NCI-H1436 treated with DMSO at 0.1 percent for 48 hours (cell line): ENCODE measurements at places on chromosomes 4 and X.

- DNase-seq = no peak
These were observed 119.2 kb downstream of the NHS start for GRCh38 chrX:17494216-17494615.

DNA sequence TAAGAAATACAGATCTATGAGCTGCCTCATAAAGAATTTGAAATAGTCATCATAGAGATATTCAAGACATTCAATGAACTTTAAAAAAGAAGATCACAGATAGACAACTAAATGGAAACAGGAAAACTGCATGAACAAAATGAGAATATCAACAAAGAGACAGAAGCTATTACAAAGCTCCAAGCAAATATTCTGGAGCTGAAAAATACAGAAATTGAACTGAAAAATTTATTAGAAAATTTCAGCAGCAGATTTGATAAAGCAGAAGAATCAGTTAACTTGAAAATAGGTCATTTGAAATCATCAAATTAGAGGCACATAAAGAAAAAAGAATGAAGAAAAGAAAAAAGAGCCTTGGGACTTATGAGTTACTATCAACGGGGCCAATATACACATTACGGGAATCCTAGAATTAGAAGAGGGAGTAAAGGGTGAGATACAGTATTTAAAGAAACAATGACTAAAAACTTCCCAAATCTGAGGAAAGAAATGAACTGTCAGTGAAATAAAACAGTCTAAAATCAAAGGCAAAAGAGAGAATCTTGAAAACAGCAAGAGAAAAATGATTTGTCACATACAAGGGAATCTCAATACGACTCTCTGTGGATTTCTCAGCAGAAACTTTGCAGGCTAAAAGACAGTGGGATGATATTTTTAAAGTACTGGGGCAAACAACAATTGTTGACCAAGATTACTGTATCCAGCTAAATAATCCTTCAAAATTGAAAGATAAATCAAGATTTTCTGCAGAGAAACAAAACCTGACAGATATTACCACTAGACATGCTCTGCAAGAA lies 641.6 kb downstream of the ANKRD50 start:
- DNase-seq = no peak

DNA sequence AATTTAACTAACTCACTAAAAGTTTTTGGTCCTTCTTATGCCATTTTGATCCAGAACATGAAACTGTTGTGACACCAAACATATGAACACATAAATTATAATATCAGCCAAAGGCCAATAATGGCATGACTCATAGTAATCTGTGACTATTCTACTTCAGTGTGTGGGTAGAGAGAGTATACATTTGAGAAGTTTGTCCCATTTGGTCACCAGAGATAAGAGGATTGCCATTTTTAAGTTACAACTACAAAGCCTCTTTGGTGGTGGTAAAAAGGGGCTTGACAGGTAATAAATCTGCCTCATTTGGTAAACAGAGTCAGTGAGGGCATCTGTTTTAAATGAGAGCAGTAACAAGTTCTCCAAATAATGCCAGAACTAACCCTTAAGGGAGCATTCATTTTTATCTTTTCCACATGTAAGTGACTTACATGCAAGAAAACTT lies 117.9 kb downstream of the TBC1D19 start:
- DNase-seq = no peak

- no peak for DNase-seq
These were observed 175.7 kb upstream of the BCOR start for GRCh38 chrX:40273356-40274050.

DNA sequence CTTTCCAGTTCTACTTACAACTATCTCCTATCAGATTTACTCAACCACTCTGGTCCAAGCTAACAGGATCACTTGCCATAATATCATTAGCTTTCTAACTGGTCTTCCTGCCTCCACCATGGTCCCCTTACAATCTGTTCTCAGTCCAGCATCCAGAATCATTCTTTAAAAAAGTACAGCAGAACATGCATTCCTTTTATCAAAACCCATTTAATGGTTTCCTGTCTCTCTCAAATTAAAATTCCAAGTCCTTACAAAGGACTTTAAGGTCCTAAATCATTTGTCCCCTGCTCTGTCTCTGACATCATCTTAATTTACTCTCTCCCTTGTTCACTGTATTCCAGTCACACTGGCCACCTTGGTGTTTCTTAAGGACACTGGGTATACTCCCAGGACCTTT lies 104.6 kb downstream of the REELD1 start:
- no peak for DNase-seq

- no peak for DNase-seq
These were observed 33.4 kb downstream of the C4orf54 start for GRCh38 chr4:99624141-99624719.

GRCh38 chr4:7595934-7596461 lies 161.3 kb upstream of the PSAPL1 start:
- no peak for DNase-seq

GRCh38 chrX:155086202-155086840 lies 15.0 kb downstream of the BRCC3 start:
- DNase-seq = no peak

DNA sequence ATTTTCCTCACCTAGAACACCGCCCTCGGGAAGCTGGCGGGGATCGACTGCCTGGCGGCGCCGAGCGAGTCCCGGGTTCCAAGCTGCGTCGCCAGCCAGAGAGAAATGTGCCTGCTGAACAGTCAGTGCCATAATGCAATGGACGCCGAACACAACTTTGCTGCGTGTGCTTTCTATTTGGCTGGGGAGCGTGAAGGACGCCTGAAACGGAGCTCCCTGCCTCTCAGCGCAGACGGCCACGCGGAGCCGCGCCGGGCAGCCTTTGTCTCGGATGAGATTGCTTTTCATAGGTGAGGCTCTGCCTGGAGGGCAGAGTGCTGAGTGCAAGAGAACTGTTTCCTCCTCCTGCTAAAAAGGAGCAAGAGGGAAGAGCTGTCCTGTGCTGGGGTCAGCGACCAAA lies 107.7 kb upstream of the BCOR start:
- DNase-seq = no peak

- DNase-seq = no peak
These were observed 9.9 kb upstream of the ANAPC4 start for GRCh38 chr4:25367004-25367621.

- DNase-seq = no peak
These were observed 330.7 kb upstream of the RASGEF1B start for GRCh38 chr4:81802285-81802846.

DNA sequence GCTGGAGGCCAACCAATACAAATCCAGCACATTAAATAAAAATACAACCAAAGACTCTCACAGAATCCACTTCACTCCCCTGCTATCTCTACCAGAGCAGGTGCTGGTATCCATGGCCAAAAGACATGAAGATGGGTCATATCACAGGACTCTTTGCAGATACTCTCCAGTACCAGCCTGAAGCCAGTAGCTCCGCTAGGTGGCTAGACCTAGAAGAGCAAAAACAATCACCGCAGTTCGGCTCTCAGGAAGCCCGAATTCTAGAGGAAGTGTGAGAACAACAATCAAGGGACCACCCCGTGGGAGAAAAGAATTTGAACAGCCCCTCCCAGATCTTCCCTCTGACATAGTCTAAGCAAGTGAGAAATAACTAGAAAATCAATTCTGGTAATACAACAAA lies 20.2 kb downstream of the CLIC2 start:
- DNase-seq = no peak

- no peak for DNase-seq
These were observed 79.4 kb downstream of the SYNPO2 start for GRCh38 chr4:118968005-118968404.

- no peak for DNase-seq
These were observed 477 bp downstream of the FGF5 start for GRCh38 chr4:80266902-80267380.

GRCh38 chr4:105369988-105370387 lies 103.9 kb downstream of the PPA2 start:
- DNase-seq = no peak

DNA sequence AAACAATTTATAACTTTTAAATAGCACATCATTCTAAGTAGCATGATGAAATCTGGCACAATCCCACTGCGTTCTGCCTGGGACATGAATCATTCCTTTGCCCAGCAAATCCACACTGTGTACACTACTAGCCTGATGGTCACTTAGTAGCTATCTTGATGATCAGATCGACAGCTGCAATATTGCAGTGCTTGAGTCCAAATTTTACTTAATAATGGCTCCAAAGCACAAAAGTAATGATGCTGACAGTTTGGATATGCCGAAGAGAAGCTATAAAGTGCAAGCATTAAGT lies 86.6 kb upstream of the NPNT start:
- no peak for DNase-seq

DNA sequence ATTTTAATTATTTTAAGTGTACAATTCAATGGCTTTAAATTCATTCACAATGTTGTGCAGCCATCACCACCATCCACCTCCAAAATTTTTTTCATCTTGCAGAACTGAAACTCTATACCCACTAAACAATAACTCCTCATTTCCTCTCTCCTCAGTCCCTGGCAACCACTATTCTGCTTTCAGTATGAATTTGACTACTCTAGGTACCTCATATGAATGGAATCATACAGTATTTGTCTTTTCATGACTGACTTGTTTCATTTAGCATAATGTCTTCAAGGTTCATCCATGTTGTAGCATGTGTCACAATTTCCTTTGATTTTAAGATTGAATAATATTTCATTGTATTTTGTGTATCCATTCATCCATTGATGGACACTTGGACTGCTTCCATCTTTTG lies 46.9 kb downstream of the KIF4A start:
- no peak for DNase-seq
